ENCODE measurements at places on chromosomes 13 and 19. TPM values are rescaled to one million over a fixed set of nuclear protein-coding genes. Genes with fewer than 3 reads are reported as not detected.
A peak's percentile ranks its signal among the peaks of the same experiment; 100 is the strongest.

GRCh38 chr19:31110336-31110735 lies 238.9 kb downstream of the TSHZ3 start:
- H3K4me1 ChIP-seq, result peaks cover 6% of the 10 kb centered on the region
- no peak overlapping the region for H3K27ac ChIP-seq
- no peaks in the 10 kb centered on the region for H3K27me3 ChIP-seq
- peak; percentile 48 for DNase-seq
- H3K36me3 ChIP-seq, result no peaks in the 10 kb centered on the region
- H3K4me3 ChIP-seq, result no peak overlapping the region

SLC27A1 gene
- total RNA-seq, result 7.5 TPM

GRCh38 chr19:13270514-13271105 lies 120.4 kb downstream of the IER2 start:
- no peak overlapping the region for H3K27ac ChIP-seq
- no peaks in the 10 kb centered on the region for H3K27me3 ChIP-seq
- H3K4me3 ChIP-seq, result no peak overlapping the region
- H3K36me3 ChIP-seq, result peaks cover 4% of the 10 kb centered on the region
- no peaks in the 10 kb centered on the region for H3K4me1 ChIP-seq

LGALS14 gene
- 0.50 TPM for total RNA-seq

- no peak overlapping the region for H3K4me3 ChIP-seq
- H3K27ac ChIP-seq, result no peak overlapping the region
- DNase-seq, result no peak
- no peaks in the 10 kb centered on the region for H3K27me3 ChIP-seq
- H3K36me3 ChIP-seq, result no peaks in the 10 kb centered on the region
Measured at GRCh38 chr13:52395704-52396103, 10.3 kb downstream of the THSD1 start.

GRCh38 chr13:39406688-39407087 lies 196.3 kb downstream of the LHFPL6 start:
- H3K27me3 ChIP-seq, result no peaks in the 10 kb centered on the region
- H3K36me3 ChIP-seq, result no peaks in the 10 kb centered on the region
- H3K4me3 ChIP-seq, result no peak overlapping the region
- H3K27ac ChIP-seq, result no peak overlapping the region
- H3K4me1 ChIP-seq, result peaks cover 14% of the 10 kb centered on the region

DNA sequence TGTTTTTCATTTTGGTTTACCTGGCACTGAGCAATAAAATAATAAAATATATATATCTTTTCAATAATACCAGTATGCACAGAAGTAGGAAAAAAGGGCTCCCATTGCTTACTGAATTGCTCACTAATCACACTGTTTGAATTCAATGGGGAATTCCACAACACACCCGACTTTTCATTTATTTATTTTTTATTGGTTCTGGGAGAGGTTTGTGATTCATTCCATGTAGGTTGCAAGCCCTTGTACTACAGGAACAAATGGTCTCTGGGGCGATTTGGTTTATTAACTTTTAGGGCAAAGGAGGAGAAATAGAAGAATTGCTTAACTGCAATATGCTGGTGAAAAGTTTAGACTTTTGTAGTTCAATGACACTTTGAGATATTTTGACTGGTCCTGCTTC lies 207.4 kb downstream of the DCT start:
- H3K4me3 ChIP-seq, result no peak overlapping the region
- no peak overlapping the region for H3K27ac ChIP-seq
- H3K4me1 ChIP-seq, result no peaks in the 10 kb centered on the region
- no peaks in the 10 kb centered on the region for H3K36me3 ChIP-seq
- H3K27me3 ChIP-seq, result no peaks in the 10 kb centered on the region

GRCh38 chr13:50711131-50711815 lies 132.2 kb downstream of the DLEU7 start:
- no peak overlapping the region for H3K4me3 ChIP-seq
- no peaks in the 10 kb centered on the region for H3K36me3 ChIP-seq
- no peak for DNase-seq
- H3K27me3 ChIP-seq, result no peaks in the 10 kb centered on the region
- H3K27ac ChIP-seq, result no peak overlapping the region

CEACAM3 gene
- not detected for total RNA-seq

BAX gene
- total RNA-seq, result 295 TPM

DNA sequence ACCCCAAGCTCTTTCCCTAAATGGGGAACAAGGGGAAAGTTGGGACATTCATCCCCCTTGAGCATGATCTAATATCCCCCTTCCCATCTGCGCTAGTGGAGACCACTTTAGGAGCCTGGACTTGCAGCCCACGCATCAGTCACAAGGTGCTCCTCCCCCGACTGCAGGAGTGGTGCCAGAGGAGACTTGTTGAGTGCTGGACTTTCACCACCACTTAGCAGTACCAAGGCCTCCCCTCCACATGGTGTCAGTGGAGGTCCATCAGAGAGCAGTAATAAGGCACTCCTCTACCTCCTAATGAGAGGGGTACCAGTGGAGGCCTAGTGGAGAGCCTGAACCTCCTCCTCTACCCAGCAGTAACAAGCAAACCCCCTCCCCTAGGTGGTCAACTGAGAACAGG lies 22.5 kb downstream of the CAB39L start:
- H3K4me3 ChIP-seq, result no peak overlapping the region
- H3K27ac ChIP-seq, result no peak overlapping the region
- H3K36me3 ChIP-seq, result no peaks in the 10 kb centered on the region
- no peaks in the 10 kb centered on the region for H3K27me3 ChIP-seq
- DNase-seq, result no peak

DNA sequence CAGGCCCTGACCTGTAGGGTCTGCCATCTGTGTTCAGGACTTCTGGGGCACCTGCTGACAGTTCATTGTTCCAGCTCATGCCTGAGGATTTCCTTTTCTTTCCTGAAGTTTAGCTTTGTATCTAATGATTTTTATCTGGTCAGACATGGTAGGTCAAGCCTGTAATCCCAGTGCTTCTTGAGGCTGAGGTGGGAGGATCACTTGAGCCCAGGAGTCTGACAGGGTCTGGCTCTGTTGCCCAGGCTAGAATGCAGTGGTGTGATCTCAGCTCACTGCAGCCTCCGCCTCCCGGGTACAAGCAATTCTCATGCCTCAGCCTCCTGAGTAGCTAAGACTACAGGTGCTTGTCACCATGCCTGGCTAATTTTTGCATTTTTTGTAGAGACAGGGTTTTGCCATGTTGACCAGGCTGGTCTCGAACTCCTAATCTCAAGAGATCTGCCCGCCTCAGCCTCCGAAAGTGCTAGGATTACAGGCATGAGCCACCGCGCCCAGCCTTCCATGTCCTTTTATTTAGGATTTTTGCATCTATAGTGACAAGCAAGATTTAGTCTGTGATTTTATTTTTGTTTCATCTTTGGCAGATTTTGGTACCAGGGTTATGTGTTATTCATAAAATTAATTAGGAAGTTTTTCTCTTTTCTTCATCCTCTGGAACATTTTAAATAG lies 33.2 kb downstream of the CHST8 start:
- DNase-seq, result no peak
- H3K4me3 ChIP-seq, result no peak overlapping the region
- H3K27ac ChIP-seq, result no peak overlapping the region
- H3K36me3 ChIP-seq, result no peaks in the 10 kb centered on the region

DNA sequence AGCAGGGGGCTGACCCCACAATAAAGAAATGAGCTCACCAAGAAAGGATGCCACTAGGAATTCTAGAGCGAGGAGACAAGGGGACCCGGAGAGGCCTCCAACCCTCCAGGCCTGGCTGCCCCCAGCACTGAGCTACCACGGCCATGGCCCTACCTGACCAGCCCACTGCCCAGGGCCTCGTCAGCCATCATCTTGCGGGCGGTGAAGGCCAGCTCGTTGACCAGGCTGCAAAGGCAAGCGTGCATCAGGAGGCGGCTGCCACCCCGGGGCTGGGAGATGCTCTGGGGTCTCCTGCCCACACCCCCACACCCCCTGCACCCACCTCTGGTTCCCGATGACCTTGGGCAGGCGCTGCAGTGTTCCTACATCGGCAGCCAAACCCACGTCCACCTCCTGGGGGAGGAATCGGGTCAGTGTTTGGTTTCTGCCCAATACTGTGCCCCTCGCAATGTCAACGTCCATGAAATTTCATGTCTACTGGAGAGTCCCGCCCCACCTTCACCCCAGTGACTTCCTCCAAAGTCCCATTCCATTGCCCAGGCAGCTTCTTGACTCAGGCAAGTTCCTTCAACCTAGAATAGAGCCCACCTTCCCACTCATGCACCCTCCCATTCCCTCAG lies 3.5 kb upstream of the LGALS4 start:
- H3K36me3 ChIP-seq, result peaks cover 19% of the 10 kb centered on the region
- H3K4me1 ChIP-seq, result no peaks in the 10 kb centered on the region

FGF22 gene
- total RNA-seq, result 1.9 TPM

- no peak for DNase-seq
- peak overlapping the region; percentile 99 for H3K27ac ChIP-seq
- no peaks in the 10 kb centered on the region for H3K27me3 ChIP-seq
- peaks cover 5% of the 10 kb centered on the region for H3K4me1 ChIP-seq
- H3K4me3 ChIP-seq, result peak overlapping the region; percentile 89
- H3K36me3 ChIP-seq, result peaks cover 33% of the 10 kb centered on the region
Measured at GRCh38 chr19:9620842-9621155, 233 bp downstream of the ZNF561 start.

DNA sequence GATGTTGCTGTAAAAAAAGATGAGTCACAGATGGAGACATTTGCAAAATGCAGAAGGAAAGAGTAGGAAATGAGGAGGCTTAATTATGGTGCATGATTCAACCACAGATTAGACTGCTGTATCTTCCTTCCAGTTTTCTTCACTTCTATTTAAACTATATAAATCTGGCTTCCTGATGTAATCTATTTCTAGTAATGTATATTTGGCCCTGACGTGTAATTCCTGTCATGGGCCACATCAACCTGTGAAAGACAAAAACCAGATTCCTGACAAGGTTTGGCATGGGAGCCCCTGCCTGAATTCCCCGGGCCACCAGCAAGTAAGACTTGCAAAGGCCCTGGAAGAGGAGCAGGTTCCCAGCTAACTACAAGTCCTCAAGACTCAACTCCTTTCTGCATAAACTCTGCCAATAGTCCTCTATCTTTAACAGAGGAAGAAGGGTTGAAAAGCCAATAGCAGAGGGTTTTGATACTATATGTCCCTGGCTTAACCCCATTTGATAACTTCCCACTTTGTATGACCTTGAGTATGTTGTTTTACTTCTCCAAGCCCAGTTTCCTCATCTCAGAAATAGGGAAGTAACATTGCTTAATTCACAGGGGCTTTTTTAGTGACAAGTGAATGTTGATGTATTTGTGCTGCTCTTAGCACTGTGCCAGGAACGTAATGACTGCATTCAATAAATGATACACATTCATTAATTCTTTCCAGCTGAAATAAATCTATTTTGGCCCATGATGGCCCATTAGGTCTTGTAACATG lies 172.7 kb downstream of the SPRY2 start:
- no peaks in the 10 kb centered on the region for H3K27me3 ChIP-seq
- no peak overlapping the region for H3K4me3 ChIP-seq
- no peaks in the 10 kb centered on the region for H3K4me1 ChIP-seq
- H3K36me3 ChIP-seq, result no peaks in the 10 kb centered on the region
- no peak overlapping the region for H3K27ac ChIP-seq
- DNase-seq, result no peak

GRCh38 chr19:19459707-19460251 lies 54.3 kb downstream of the GATAD2A start:
- no peak overlapping the region for H3K4me3 ChIP-seq
- H3K27ac ChIP-seq, result no peak overlapping the region
- H3K4me1 ChIP-seq, result peaks cover 55% of the 10 kb centered on the region
- H3K36me3 ChIP-seq, result no peaks in the 10 kb centered on the region
- no peak for DNase-seq

ZNF575 gene
- total RNA-seq, result not detected

DNA sequence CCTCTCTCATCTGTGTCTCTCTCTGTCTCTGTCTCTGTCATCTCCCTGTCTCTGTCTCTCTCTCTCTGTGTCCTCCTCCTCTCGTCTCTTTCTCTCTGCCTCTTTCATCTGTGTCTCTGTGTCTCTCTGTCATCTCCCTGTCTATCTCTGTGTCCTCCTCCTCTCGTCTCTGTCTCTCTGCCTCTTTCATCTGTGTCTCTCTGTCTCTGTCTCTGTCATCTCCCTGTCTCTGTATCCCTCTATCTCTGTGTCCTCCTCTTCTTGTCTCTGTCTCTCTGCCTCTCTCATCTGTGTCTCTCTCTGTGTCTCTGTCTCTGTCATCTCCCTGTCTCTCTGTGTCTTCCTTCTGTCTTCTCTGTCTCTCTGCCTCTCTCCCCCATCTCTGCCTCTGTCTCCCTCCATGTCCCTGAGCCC lies 551 bp upstream of the EBI3 start:
- H3K36me3 ChIP-seq, result no peaks in the 10 kb centered on the region
- DNase-seq, result no peak
- peaks cover 4% of the 10 kb centered on the region for H3K4me1 ChIP-seq
- H3K27me3 ChIP-seq, result no peaks in the 10 kb centered on the region
- H3K27ac ChIP-seq, result no peak overlapping the region

GRCh38 chr13:76647550-76647949 lies 238.7 kb downstream of the KCTD12 start:
- H3K36me3 ChIP-seq, result no peaks in the 10 kb centered on the region
- H3K4me3 ChIP-seq, result no peak overlapping the region
- no peak for DNase-seq
- no peaks in the 10 kb centered on the region for H3K27me3 ChIP-seq
- no peaks in the 10 kb centered on the region for H3K4me1 ChIP-seq

CEACAM16 gene
- not detected for total RNA-seq

GRCh38 chr13:113874177-113874576 lies 10.3 kb upstream of the GAS6 start:
- H3K4me3 ChIP-seq, result no peak overlapping the region
- H3K27ac ChIP-seq, result no peak overlapping the region
- DNase-seq, result no peak
- no peaks in the 10 kb centered on the region for H3K36me3 ChIP-seq

DNA sequence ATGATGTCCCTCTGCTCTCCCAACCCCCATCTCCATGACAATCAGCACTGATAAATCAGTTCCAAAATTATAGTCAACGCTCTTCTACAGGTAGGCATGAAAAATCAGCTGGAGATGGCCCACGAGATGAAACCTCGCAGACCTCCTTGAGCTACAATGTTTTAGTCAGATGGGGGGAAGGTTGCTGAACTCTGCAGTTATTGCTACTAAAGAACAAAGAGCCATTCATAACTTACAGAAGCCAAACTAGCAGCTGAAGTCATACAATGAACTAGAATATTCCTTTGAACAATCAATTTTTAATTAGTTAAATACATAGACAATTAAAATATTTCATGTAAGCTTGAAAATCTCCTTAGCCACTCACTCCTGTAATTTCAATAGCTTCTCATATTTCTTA lies 179.2 kb downstream of the NHLRC3 start:
- no peak for DNase-seq
- no peaks in the 10 kb centered on the region for H3K27me3 ChIP-seq
- H3K27ac ChIP-seq, result no peak overlapping the region
- no peaks in the 10 kb centered on the region for H3K36me3 ChIP-seq

KLK2 gene
- not detected for total RNA-seq

DNA sequence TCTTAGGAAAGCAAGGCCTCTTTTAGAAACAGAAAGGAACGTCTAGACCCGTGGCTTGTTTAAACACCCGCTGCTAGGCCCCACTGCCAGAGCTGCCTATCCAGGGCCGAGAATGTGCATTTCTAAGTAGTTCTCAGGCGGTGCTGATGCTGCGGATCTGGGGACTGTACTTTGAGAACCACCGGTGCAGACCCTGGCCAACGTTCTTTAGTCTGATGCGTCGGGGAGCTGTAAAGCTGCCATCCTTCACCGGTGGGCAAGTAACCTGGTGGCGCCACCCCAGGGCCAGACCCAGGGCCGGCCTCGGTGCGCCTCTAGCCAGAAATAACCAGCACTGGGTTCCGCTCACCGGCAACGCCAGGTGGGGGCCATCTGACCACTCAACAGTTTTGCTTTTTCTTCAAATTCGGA lies 47.1 kb downstream of the TGDS start:
- no peak for DNase-seq
- no peaks in the 10 kb centered on the region for H3K27me3 ChIP-seq
- H3K4me1 ChIP-seq, result peaks cover 16% of the 10 kb centered on the region

Data from H1 (cell line).